ENCODE measurements at places on chromosomes 16 and 17.

DNA sequence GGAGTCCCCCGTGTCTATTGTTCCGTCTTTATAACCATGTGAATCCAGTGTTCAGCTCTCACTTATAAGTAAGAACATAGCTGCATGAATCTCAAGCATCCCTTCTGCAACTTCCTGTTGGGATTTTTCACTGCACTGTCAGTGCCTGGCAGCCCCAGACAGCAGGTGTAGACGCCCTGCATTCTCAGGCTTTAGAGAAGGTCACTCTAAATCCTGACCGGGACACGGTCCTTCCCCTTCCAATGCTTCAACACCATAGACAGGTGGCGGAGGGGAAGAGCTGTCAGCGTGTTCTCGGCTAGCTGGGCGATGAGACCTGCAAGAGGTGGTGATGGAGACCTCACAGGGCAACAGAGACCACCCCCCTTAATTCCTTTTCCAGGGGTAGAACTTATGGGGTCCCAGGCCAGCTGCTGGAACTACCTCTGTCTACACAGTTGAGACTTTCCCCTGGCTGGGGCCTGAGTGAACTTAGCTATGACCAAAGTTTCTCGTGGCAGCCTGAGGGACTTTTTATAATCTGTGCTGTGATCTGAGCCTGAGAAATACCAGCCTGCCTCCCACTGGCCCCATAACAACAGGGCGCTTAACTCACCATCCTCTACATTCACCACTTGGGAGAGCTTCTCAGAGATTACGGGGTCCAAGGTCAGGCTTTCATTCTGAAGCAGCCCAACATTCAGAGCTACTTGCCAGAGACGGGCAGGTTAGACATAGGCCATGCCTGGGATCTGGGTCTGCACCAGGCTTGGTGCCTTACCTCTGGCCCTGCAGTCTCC is 143.2 kb upstream of the TNRC6C start:
- DNase-seq: no peak

- no peak for DNase-seq
Observed at GRCh38 chr17:56602292-56603130, 9.0 kb downstream of the NOG start.

DNA sequence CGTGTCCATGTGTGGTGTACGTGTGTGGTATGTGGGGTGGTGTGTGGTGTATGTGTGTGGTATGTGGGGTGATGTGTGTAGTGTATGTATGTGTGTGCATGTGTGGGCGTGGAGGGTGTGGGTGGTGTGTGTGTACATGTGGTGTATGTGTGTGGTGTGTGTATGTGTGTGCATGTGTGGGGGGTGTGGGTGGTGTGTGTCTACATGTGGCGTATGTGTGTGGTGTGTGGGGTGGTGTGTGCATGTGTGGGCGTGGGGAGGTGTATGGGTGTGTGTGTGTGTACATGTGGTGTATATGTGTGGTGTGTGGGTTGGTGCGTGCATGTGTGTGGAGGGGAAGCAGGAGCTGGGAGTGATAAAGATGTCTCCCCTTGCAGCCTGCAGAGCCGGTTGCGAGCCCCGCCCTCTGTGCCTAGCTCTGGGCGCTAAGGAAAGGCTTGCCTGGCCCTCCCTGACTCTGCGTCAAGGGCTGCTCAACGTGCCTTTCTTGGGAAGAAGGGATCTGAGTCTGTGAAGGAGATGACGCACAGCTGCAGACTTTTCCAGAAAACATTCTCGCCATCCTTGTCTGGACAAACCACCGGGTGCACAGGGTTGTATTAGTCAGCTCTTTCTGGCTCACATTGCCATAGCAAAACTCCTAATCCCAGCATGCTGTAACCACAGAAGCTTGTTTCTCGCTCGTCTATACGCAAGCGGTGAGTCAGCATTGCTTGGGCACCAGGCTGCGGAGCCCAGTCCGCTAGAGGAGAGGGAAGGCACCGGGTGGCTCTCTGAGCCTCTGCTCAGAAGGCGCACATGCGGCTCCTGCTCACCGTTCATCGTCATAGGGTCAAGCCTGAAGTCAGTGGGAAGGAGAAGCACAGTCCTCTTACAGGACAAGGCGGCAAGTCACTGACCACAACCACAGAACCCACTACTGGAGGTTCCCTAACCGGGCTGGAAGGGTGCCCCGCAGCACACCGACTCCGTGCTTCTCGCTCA is 2.0 kb upstream of the CD300H start:
- no peak for DNase-seq

GRCh38 chr17:82561429-82562035 is 42.0 kb downstream of the FOXK2 start:
- no peak for DNase-seq

- DNase-seq: no peak
Observed at GRCh38 chr16:24291932-24292331, 35.8 kb downstream of the CACNG3 start.

- peak; percentile 74 for DNase-seq
Observed at GRCh38 chr16:67170168-67170948, at the start of gene NOL3. TSS of gene NOL3 (plus strand) at chr16:67170538.

GRCh38 chr17:1764284-1764683 is 2.4 kb downstream of the SERPINF1 start:
- DNase-seq: peak; percentile 58

GRCh38 chr16:4486126-4486893 is 10.1 kb downstream of the HMOX2 start:
- DNase-seq: no peak

DNA sequence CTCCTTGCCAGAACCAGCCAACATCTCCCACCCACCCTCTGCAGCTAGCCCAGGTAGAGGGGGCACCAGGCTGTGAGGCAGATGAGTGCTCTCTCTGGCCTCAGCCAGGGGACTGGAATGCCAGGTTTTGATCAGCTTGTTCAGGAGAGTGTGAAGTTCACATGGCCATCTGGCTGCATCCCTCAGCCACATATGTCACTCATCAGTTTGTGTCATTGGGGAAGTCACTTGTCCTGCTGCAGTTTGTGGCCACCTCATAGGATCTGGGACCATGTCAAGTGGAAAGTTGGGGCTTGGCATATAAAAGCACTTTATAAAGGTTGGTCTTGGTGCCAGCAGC is 147.6 kb downstream of the SOCS1 start:
- no peak for DNase-seq

DNA sequence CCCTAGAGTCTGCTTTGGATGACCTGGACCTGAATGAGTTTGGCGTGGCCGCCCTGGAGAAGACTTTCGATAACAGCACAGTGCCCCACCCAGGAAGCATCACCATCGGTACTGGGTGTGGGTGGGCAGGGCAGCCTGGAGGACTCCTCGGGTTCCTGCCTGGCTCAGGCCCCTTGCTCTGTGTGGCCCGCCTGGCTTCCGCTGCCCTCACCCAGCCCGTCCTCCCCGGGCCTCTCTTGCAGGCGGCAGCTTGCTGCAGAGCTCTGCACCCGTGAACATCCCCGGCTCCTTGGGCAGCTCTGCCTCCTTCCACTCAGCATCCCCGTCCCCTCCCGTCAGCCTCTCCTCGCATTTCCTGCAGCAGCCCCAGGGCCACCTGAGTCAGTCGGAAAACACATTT is 24.5 kb downstream of the UNC13D start:
- no peak for DNase-seq

DNA sequence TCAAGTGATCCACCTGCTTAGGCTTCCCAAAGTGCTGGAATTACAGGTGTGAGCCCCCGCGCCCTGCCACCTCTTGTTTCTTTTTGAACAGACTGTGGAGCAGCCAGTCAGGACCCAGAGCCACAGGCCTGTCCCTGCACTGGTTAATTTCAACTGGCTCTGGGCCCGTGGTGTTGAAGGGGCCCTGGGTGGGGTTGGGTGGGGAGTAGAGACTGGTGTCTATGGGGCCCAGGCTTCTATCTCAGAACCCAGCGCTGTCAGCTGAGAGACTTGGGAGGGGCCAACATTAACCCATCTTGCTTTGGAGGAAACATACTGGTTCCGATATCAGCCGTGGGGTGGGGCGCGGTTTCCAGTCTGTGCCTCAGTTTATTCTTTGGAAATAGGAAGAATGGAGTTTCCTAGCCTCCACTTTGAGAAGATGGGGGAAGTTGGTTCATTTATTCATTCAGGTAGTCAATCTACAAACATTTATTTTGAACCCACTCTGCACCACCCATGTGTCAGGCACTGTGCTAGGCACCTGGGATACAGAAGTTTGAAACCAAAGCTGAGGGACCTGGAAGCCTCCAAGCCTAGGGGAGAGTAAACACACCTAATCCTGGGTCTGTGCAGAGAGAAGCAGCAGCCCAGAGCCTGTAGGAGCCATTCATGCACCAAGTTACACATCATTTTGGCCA is 15.5 kb upstream of the SLC4A1 start:
- no peak for DNase-seq

GRCh38 chr17:66018786-66019185 is 173.1 kb downstream of the CEP112 start:
- DNase-seq: no peak

DNA sequence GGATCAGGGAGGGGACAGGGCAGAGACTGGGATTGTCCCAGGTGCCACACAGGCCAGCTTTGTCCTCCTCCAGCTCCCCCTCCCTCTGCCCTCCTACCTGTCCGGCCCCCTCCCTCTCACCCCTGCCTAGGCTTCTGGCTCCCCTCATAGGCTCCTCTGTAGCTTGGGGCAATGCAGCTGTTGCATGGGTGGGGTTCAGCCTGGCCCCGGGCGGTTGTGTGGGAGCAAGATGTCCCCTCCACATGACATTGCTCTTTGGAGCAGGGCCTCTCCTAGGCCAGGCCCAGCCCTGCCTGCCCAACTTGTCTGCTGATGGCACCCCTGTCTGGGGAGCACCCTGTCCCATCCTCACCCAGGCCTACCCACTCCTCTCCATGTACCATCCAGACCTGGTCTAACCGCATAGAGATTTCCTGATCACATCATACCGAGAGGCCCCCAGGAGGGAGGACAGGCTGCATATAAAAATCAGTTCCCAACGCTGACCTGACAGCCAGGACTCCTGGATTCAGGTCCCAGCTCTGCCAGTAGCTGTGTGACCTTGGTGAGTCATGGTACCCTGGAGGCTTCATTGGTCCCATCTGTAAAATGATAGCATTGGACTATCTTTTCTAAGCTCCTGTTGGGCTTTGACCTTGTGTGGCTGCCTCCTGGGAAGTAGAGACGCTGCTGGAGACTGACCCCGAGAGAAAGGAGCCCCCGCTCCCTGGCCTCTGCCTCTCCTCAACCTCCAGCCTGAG is 48.8 kb upstream of the DLX4 start:
- DNase-seq: no peak

DNA sequence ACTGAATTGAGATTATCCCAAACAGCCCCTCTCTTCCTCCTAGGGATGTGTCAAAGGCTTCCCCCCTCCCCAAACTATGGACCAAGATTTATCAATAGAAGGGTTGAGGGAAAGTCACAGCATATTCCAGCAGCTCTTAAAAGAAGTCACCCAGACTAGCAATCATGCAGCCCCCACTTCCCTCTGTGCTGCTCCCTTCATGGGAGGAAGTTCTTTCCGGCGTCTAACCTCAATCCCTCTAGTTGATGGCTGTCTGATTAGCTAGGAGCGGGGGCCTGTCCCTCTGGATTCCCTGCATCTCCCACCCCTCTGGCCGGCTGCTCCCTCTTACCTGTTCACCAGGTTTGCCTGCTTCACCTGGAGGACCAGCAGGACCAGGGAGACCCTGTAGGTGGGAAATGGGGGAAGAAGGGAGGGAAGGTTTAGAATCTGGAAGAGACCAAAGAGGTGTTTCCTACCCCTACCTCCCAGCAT is 9.2 kb downstream of the COL1A1 start:
- DNase-seq: no peak

DNA sequence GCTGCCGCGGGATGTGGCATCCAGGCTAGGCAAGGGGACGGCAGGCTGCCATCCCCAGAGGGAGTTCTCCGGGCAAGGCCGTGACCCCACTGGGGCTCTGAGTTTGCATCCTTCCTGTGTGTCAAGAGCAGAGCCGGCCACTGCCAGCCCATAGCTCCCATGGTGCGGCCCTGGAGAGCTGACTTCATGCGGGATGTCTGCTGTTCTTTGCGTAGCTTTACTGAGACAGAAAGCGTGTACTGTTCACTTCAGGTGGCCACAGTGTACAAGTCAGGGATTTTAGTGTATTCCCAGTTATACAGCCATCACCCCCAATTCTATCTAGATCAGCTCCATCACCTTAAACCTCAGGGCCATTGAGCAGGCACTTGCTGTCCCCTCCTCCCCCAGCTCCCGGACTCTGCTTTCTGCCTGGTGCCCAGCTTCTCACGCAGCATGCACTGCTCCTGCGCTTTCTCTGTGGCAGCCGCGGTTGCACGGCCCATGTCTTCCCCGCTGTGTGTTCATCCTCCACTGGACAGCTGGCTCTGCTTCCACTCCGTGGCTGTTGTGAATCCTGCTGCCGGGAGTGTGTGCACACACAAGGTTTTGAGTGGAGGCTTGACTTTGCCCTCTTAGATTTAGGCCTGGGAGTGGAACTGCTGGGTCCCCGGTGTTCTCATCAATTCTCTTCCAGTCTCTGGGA is 71.2 kb downstream of the KLHDC4 start:
- DNase-seq: no peak

DNA sequence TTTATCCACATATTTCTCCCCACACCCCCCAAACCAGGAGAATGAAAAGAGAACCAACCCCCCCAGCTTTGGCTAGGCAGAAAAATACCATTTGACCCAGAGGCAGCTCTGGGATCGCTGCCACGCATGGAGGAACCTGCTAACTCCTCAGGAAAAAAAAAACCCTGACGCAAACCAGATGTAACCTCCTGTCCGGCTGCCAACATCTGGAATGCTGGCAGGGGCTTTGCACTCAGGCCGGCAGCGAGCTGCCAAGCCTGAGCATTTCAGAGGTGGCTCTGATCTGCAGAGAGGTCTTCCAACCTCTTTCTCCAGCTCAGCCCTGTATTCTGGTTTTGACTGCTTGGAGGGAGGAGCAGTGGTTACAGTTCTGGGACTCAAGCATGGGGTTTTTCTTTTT is 8.2 kb downstream of the IGFBP4 start:
- DNase-seq: no peak

GRCh38 chr17:32819035-32819434 is 57.9 kb downstream of the MYO1D start:
- no peak for DNase-seq

DNA sequence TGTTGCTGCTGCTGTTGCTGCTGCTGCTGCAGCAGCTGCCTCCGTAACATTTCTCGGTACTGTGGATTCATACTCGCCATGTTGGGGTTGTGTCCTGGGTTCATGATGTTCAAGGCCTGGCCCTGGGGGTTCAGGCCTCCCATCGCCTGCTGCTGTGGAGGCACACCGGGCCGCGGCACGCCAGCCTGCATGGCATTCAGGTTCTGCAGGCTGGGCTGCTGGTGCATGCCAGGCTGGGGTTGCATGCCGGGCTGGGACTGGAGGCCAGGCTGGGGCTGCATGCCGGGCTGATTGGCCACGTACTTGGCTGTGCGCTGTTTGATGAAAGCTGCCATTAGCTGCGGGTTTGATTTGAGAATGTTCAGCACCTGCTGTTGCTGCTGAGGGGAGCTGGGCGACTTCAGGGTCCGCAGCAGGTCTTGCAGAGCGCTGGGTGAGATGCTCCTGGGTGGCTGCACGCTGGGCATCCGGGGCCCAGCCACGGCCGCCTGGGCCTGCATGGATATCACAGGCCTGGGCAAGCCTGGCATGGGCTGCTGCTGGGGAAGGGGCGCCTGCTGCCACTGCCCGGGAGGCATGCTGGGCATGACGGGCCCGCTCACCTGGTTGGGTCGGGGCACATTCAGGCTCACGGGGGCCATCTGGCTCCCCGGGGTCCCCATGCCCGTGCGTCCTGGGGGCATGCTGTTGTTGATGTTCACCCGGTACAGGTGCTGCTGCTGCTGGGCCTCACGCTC is 11.3 kb upstream of the TRAP1 start:
- no peak for DNase-seq

All from stimulated activated effector memory CD8-positive, alpha-beta T cell treated with anti-CD3 and anti-CD28 coated beads, Interleukin-12 subunit alpha, Interleukin-12 subunit beta, amount 100 ng/mL, for 72 hours (primary cell).